Stimulated activated CD8-positive, alpha-beta memory T cell treated with anti-CD3 and anti-CD28 coated beads, Interleukin-7, amount 100 ng/mL, for 1 hour (primary cell): ENCODE measurements at places on chromosomes 1 and 21.
A peak's percentile ranks its signal among the peaks of the same experiment; 100 is the strongest.

DNA sequence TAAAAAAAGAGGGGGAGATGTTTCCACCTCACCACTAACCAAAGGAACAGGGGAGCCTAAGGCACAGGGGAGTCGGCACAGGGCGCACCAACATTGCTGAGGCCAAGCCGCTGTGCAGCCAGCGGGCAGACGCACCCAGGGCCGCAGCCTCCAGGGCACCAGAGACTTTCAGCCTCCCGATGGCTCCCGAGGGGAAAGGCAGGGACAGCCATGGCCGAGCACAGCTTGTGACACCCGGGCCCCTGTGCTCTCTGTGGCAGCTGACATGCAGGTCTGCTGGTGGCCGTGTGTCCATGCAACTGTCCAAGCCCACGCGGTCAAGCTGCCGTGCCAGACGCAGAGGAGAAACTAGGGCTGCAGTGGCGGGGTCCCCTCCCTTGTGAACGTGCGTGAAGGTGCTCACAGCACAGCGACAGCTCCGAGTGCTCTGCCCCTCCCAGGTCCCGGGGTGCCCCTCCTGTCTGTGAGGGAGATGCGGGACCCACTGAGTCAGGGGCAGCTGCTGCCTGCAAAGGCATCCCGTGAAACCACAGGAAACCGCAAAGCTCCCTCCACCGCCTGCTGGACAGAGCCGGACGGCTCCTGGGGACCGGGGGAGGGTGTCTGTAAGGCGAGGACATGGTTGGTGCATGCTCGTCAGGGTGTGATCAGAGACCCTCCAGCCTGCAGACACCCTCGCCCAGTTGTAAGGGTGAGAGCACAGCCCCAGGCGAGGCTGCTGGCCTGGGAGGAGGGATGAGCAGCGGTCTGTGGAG lies 2.5 kb downstream of the KRTAP10-11 start:
- DNase-seq, result no peak

DNA sequence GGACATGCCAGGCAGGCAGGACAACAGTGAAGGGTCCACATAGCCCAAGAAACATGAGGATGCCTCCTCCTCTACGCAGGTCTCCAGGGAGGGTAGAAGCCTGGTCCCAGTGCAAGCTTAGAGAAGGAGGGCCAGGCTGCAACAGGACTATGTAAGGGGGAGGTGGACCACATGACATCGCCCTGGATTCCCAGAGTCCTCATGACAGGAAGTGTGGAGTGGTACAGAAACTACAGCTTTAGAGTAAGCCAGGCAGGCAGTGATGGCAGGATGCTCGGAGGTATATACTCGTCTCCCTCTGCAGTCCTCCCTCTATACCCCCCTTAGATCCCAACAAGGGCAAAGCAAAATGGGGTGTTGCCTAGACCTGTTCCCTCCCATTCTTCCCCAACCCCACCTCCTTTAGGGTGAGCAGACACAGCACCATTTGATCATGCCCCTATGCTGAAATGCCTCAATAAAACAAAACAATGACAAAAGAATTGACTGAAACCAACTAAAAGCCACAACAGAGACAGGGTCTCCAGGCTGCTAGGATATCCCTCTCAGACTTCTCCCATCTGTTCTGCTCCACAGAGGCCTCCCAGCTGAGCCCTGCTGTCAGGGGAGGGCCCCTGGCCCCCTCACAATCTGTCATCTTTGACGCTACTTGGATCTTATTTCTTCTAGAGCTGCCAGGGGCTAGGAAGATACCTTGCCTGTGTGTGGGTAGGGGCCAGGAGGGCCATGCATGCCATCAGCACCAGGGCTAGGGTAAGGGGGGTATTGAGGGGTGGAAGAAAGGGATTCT lies 13.1 kb downstream of the FAM78B start:
- no peak for DNase-seq

GRCh38 chr1:93659822-93660503 lies 21.7 kb downstream of the BCAR3 start:
- no peak for DNase-seq

GRCh38 chr1:5597991-5598823 lies 394.0 kb downstream of the NPHP4 start:
- no peak for DNase-seq

DNA sequence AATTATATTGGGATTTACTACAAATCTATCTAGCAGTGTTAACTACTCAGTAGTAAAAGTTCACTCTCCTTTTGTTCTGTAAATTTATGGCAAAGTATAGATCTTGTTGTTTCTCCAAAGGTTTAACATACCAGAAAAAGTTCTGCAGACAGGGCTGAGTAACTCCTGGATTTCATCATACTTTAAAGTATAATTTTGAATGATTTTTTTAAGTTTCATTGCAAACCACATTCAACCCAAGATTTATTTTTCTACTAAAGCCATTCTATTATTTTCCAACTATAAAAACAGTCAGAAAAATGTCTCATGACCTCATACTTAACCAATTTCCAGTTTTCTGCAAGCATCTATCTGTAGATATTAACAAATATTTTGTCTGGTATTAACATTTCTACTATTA lies 585.8 kb upstream of the ZRANB2 start:
- DNase-seq, result no peak

DNA sequence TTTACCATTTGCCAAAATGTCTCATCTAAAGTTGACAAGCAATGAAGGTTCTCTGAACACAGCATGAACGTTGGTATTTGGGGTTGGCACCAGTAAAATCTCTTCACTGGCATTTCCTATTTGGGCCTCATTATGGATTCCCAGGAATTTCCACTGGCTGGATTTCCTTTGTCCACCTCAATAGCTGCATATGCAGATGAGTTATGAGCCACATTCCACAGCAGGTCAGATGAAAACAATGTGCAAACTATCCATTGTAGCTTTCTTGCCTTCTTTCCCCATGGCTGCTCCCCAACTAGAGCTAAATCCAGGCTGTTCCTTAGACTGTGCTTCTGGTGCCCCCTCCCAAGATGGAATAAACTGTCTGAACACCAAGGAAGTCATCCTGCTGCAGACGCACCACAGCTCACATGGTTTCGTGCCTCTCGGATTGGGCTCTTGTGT lies 168.1 kb upstream of the FGGY start:
- DNase-seq, result no peak

- no peak for DNase-seq
Observed at GRCh38 chr1:182111496-182111895, 50.0 kb upstream of the ZNF648 start.

- no peak for DNase-seq
Observed at GRCh38 chr1:182635871-182636270, 31.7 kb upstream of the RGS16 start.

DNA sequence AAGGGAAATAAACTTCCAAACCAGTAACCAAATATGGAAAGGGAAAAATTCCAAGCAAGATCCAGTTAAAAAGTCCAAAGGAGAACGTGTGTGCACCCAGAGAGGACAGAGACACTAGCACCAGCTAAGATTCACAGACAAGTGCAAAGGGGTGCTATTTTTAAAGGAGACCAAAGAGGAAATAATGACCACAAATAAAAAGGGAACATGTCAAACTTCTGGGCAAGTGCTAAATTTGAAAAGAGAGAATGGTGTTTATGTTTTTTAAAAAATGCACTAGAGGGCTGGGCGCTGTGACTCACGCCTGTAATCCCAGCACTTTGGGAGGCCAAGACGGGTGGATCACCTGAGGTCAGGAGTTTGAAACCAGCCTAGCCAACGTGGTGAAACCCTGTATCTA lies 8.6 kb downstream of the JAM2 start:
- no peak for DNase-seq

DNA sequence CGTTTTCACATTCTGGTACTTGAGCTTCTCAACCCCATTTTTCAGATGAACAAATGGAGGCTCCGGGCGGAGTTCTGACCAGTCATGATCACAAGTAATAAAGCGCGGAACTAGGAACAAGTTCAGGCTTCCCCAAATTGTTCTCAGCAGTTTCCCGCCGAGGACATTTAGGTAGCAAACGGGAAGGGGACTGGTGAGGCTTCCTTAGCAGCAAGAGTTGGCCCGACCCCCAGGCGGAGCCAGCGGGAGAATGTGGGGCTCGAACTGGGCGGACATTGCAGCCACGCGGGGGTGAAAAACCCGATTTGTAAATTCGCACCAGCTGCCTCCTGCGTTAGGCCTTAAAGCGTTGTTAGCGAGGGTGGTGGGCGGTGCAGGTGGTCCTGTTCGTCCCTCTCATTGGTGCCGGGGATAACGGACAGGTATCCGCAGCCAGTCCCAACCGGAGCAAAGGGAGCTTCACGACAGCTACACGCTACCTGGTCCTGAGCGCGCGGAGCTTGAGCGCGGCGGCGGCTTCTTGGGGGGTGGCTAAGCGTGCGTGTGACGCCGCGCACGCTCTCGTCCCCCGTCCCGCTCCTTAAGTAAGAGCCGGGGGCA lies 15.3 kb downstream of the SEMA6C start:
- peak; percentile 47 for DNase-seq

GRCh38 chr1:170326186-170326585 lies 180.4 kb downstream of the NTMT2 start:
- DNase-seq, result no peak

- DNase-seq, result no peak
Observed at GRCh38 chr21:29224006-29224405, 74.7 kb upstream of the BACH1 start.

- no peak for DNase-seq
Observed at GRCh38 chr1:10325521-10325920, 73.3 kb upstream of the PGD start.

- no peak for DNase-seq
Observed at GRCh38 chr1:233662575-233663304, 48.8 kb downstream of the KCNK1 start.

GRCh38 chr1:52751589-52752483 lies 25.6 kb downstream of the ZYG11B start:
- DNase-seq, result no peak

DNA sequence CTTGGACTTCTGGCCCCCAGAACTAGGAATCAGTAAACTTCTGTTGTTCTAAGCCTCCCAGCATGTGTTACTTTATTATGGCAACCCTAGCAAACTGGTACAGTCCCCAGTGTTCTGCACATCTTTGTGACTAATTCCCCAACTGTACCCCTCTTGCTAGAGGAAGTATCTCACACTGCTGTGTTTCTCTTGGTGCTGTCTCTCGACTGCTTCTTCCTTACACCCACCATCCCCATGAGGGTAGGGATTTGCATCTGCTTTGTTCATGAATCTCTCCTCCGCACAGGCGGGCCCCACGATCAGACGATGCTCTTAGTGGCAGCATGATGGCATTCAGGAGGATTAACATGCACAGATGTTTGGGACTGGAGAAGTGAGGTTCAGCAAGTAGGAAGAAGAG lies 46.7 kb downstream of the CLIC6 start:
- DNase-seq, result no peak

DNA sequence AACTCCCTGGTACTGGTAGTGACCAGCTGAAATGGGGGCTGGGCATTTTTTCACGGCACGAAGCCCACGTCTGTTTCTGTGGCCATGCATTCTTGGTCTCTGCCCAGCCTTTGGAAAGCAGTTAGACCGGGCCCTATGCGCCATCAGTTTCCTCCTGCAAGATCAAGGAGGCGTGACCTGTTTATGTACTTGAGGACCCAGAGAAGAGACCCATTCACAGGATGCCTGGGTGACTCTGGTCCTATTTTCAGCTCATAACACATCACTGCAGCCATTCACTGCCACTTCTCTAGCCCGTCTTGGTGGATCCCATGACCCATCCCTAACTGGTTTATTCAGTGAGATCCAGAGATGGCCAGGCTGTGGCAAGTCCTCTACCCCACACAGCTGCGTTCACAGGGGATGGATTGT lies 70.4 kb downstream of the SPSB1 start:
- no peak for DNase-seq

GRCh38 chr1:120178799-120179756 lies 2.8 kb upstream of the SEC22B start:
- no peak for DNase-seq

- no peak for DNase-seq
Observed at GRCh38 chr21:42097860-42098454, 26.8 kb downstream of the UMODL1 start.

GRCh38 chr1:3480369-3480719 lies 25.9 kb downstream of the ARHGEF16 start:
- no peak for DNase-seq

GRCh38 chr1:29849038-29849750 lies 612.9 kb downstream of the PTPRU start:
- DNase-seq, result no peak

DNA sequence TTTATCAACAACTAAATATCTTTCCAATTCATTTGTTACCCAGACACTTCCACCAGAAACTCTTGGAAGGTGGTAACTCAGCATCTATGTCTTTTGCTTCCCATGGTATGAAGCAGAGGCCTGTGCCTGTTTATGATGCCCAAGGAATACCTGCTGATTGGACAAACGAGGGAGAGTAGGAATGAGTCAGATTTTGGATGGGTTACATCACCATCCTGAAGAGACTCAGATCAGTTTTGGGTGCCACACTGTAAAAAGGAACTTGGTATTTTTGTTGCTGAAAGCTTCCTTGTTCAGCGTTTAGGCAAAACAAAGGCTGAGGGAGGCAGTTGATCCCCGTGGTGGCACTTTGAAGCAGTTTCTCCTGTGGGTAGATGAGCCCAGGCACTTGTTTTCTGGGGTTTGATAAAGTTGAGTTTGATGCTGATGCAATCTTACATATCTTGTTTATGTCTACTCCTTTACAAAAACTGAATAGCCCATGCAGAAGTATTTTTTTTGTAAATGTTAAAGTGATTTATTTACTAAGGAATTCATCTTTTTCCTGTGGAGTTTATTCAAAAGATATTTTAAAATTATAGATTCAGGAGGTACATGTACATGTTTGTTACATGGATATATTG lies 26.7 kb upstream of the CYP4X1 start:
- no peak for DNase-seq

- peak; percentile 70 for DNase-seq
Observed at GRCh38 chr1:160768295-160768657, 27.7 kb upstream of the LY9 start.

DNA sequence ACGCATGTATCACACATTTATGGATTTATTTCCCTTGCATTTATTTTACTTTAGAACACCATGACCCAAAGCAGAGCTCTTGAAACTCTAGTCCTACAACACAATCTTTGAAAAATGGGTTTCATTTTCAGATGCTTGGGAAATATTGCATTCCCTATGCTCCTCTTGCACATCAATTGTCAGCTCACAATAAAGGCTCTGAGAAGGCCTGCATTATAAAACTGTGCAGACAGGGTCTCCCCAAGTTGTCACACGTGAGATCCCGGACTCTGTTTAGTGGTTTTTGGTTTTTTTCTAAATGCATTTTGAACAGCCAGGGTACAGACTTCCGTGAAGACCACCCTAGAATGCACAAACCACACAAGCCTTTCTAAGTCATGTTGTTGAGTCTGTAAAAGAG lies 9.9 kb upstream of the B3GALT5 start:
- no peak for DNase-seq

- no peak for DNase-seq
Observed at GRCh38 chr1:13535227-13535626, 21.4 kb upstream of the LRRC38 start.

DNA sequence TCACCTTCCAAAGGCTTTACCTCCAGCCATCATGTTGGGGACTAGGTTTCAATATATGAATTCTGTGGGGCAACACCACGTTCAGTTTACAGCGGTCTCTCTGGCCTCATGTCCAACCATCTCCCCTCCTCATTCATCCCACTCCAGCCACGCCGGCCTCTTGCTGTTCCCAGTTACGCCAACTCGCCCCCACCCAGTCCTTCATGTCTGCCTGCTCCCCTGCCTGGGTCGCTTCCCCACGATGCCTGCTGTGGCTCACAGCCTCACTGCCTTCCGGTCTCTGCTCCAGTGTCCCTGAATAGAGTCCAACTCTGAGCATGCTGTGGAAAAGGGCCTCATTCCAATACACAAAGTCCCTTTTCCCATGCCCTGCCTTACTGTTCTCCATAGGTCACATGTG lies 193.8 kb downstream of the KIF26B start:
- no peak for DNase-seq

- no peak for DNase-seq
Observed at GRCh38 chr1:218482683-218483082, 137.5 kb downstream of the TGFB2 start.

GRCh38 chr21:16492892-16493291 lies 763.1 kb downstream of the USP25 start:
- no peak for DNase-seq
